ENCODE measurements at places on chromosomes 6 and 20.

- no peak for DNase-seq
Measured at GRCh38 chr6:160881148-160881808, 110.3 kb upstream of the MAP3K4 start.

GRCh38 chr20:39146394-39146793 lies 184.2 kb downstream of the DHX35 start:
- no peak for DNase-seq

GRCh38 chr20:46267108-46268105 lies 40.9 kb downstream of the CDH22 start:
- no peak for DNase-seq

GRCh38 chr6:168134560-168135201 lies 55.7 kb upstream of the FRMD1 start:
- DNase-seq, result no peak

GRCh38 chr6:136843210-136843609 lies 20.8 kb downstream of the PEX7 start:
- DNase-seq, result no peak

GRCh38 chr6:77231438-77232305 lies 231.6 kb downstream of the HTR1B start:
- no peak for DNase-seq

DNA sequence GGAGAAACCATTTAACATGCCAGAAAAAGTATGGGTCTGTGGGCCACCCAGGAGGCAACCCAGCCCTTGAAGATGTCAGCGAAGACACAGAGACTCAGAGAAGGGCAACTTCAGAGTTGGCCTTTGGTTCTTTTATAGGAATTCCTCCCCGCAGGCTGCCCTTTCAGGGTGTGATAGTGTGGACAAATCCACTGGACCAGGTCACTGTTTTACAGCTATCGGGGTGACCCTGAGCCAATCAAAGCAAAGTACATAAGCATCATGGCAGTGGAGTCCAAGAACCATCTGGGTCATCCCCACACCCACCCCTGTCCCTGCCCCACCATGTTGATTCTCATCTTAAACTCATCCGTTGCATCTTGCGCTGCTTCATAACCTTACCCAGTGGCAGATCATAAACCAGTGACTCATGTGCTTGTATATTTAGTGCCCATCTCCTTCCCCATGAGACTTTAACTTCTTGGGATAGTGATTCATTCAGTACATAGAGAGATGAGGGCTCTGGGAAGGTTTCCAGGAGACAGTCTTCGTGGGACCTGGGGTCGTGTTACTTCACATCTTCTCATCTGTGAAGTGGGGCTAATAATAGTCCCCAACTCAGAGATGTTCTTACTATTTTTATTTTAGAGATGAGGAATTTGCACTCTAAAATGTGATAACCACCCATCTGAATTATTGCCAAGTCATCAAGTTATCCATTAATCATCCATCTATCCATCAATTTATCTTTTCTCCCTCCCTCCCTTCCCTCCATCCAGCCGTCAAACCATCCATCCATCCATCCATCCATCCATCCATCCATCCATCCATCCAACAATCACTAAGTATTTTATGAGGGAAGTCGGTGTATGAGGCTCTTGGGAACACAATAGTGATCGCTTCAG lies 51.0 kb downstream of the EDN3 start:
- no peak for DNase-seq

DNA sequence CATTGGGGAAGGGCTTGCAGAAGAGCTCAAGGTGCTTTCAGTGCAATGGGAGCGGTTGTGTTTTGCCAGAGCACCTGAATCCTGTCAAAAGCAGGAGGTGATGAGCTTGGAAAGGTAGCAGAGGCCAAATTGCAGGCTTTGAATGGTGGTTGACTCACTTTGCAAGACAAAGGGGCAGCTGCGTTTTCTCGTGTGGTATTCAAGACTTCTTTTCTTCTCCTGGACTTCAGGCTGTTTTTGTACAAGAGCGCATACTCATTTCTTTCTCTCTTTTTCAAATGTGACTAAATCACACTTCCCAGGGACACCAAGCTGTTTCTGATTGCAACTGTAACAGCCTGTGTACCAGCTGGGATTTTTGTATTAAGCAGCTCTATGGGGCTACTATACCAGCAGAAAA lies 32.3 kb downstream of the GHRH start:
- DNase-seq, result no peak

GRCh38 chr6:37511910-37512399 lies 12.3 kb upstream of the CCDC167 start:
- peak; percentile 39 for DNase-seq

DNA sequence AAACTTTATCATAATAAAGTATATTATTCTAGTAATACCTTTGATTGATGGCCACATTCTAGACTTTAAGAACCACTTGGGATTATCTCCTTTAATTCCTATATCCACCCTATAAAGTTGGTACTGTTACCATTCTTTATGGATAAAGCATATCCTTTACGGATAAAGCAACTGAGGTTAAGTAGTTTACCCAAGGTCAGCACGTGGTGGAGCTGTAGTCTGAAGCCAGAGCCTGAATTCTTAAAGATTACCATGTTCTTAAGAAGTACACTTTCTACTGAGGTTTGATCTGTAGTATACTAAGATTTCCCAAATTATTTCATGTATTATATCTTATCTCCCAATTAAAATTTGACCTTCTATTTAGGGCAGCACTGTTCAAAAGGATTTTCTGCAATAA lies 3.0 kb upstream of the NCOA7 start:
- DNase-seq, result peak; percentile 39

DNA sequence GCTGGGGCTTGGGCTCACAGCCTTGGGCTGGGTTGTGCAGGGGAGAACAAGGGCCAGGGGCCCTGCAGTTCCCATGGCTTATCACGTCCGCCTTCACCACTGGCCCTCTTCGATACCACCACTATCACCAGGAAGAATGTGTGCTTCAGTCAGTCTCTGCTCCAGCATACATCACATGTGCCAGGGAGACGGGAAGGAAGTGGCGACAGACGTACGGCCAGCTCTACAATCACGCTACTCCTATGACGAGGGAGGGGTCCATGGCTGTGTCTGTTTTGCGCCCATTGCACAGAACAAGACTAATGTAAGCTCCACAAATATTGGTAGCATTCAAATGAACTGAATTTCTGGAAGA lies 72.1 kb downstream of the TRAM2 start:
- DNase-seq, result no peak

- DNase-seq, result no peak
Measured at GRCh38 chr6:3324262-3324942, 65.7 kb downstream of the PSMG4 start.

DNA sequence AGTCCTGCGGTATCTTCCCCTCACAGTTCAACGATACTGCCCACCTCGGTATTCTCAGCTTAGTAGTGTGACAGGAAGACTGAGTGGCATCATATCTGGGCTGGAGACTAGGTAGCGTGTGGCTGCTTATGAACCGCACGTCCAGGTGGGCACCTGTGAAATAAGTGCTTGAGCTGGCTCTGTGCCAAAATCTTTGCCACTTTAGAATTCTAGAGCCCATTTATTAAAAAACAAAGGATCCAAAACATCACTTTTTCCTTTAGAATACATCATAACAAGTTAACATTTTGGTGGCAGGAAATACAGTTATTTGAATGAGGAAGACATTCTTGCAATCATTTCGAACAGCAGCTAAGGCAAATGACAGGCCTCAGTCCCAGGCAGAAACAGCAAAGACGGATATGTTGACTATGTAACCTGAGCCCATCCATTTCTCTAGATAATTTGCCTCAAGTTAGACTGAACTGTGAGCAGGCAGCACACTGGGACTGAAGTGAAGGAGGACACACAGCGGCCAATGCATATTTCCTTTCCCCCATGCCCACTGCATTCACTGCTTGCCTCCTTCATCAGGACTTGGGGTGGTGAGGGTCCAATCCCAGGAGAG lies 136.6 kb downstream of the GMDS start:
- no peak for DNase-seq

DNA sequence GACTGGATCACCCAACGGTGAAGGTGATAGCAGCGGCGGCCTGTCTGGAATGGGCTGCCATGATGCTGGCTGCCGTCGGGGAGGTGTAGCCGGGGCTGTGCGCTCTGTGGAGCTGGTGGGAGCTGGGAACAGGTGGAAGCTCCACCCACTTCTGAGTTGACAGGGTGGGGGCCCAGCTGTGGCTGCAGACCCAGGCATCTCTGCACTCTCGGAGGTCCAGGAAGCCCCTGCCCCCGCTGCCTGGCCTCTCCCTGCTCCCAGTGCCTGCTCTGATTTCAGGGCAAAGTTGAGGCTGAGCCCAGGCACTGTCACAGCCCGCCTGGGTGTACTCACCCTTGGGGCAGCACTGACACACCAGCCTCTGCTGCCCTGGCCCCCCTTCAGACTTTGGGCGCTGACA lies 18.1 kb upstream of the CHRNA4 start:
- no peak for DNase-seq

GRCh38 chr6:24154121-24154520 lies 28.1 kb downstream of the NRSN1 start:
- DNase-seq, result no peak

- DNase-seq, result peak; percentile 58
Measured at GRCh38 chr6:40328386-40328985, 258.7 kb downstream of the LRFN2 start.

DNA sequence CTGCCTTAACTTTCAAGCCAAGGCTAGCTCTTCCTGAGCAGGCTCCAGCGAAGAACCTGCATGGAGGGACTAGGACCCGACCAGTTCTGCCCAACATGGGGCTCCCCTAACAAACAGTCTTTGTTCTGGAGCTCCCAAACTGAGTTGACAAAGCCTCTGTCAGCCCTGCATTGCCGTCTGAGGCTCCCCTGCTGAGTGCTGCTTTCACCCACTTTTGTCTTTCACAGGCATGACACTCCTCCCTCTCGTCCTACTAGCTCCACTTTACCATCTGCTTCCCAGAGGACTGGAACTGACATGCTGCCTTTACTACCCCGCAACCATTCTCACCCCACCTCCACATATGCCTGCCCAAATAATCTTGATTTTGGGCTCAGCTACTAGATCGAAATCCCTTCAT lies 45.1 kb upstream of the B4GALT5 start:
- DNase-seq, result peak; percentile 34

GRCh38 chr6:76771059-76771634 lies 692.1 kb downstream of the HTR1B start:
- no peak for DNase-seq

DNA sequence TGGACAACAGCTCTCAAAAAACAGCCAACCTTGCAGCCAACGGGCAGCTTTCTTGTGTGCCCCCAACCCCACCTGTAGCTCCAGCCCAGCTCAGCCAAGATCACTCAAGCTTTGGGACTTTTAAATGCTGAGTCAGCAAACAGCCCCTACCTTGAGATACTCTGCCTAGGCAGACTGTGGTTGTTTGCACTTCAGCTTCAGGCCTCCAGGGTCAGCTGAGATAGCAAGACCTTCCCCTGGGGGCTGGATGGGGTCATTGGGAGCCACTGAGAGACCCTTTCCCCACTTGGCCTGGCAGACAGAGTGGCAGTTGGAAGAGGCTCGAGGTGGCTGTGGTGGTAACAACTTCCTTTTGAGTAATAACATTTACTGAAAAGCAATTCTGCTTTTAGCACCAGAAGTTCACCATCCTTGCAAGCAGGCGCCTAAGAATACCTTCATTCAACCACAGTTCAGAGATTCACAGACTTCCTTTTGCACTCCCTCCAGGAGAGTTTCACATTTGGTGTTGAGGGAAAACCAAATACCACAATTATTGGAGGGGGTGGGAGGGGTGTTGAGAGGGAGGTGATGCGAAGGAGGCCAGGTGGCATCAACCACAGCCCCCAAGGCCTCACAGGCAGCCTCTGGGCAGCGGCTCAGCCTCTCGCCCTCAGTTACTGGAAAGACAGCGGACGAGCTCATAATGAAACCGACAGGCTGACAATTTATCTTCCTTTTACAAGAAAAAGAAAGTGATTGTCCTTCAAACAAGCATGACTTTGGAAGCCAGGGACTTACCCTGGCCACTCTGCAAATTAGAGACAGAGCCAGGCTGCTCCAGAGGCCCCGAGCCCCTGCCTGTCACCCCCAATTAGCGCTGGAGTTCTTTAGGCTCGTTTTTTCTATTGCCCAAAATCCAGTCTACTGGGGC lies 148.1 kb downstream of the CEBPB start:
- DNase-seq, result peak; percentile 85

DNA sequence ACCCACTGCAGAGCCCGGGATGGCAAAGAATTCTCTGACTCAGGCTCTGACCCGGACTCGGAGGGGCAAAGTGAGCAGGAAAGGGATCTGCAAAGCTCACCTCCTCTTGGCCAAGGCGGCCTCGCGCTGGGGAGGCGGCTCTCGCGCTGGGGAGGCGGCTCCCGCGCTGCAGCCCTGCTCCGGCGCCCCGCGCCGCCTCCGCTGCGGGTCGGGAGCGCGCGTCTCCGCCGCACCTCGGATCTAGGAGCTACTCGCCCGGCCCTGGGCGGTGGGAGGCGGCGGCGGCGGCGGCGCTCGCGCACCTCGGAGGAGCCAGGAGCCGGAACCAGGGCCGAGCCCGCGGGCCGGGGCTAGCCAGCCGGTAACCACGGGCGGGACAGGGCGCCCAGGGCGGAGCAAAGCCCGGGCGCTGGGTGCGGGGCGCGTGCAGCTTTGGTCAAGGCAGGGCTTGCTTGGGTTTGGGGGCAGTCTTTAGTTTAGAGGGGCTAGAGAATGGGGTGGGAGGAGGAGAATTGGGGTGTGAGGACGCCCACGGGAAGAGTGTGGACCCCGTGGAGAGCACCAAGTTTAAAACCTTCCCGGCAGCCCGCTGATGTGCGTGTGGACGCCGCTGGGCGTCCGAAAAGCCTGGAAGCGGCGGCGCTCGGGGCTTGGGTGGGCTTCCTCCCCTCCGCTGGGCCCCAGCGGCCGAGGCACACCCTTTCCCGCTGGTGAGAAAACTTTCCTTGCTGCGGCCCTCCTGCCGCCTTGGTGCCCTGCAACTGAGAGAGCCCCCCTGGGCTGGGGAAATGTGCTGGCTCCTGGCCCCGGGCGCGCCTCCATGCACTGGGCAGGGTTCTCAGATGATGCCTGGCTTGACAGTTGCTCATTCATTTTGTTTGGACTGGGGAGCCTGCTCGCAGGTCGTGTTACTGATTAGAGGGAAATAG lies at the start of gene MRAP2:
Gene MRAP2 (plus strand): TSS at position 250 of the 929 bp plus-strand sequence. CDS start 21,547 bp downstream, outside the sequence.
- peak; percentile 72 for DNase-seq

DNA sequence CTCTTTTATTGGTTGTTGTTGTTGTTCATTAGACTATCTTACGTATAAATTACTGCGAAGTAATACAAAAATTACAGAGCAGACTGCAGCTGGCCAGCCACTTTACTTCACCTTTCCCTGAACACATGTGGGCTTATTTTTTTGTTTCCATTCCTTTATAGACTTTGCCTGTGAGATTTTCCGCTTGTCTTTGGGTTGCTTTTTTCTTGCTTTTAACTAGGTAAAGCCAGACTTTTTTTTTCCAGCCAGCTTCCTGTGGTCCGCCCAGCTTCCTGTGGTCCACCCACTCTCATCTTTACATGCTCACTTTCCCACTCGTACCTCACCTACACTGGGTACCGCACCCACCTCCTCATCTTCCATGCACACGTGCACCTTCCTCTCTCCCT lies 79.0 kb downstream of the IPCEF1 start:
- DNase-seq, result no peak

GRCh38 chr20:41654884-41655283 lies 36.7 kb upstream of the CHD6 start:
- peak; percentile 46 for DNase-seq

- peak; percentile 48 for DNase-seq
Measured at GRCh38 chr20:56554869-56555268, 21.8 kb downstream of the FAM209B start.

All from eye (tissue), 1 donor.